ENCODE measurements at places on chromosomes 3 and 15.

DNA sequence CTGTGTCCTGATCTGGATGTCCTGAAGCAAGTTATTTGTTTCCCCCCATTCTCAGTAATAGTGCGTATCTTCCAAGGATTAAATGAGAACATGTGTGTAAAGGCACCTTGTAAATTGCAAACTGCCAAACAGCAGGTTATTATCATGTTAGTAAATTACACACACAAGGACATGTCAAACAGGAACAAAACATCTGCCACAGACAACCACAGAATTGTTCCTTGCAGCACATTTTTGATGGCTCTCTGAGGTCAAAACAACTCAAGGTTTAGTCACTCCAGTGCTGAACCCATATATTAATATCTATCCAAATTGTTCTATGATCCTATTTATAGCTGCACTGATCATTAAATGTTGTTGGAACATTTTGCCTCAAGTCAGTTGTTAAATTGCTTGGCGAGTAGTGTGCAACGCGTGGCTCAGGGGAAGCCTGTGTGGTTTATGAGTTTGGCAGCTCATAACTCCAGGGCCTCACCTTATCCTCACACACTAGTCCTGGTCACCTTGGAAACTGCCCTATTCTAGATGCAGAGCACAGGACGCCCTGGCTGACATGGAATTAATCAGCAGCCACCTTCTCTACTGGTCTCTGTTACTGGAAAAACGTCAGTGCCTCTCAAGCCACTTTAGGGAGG is 46.3 kb upstream of the CDV3 start:
- DNase-seq: no peak

- no peak for DNase-seq
These were observed 645.8 kb downstream of the GRM7 start for GRCh38 chr3:7506606-7507180.

GRCh38 chr3:183339461-183340086 is 86.5 kb downstream of the B3GNT5 start:
- DNase-seq: no peak

- DNase-seq: no peak
These were observed 62.8 kb upstream of the C3orf80 start for GRCh38 chr3:160162440-160162839.

- no peak for DNase-seq
These were observed 37.0 kb upstream of the PIK3R4 start for GRCh38 chr3:130783629-130784028.

DNA sequence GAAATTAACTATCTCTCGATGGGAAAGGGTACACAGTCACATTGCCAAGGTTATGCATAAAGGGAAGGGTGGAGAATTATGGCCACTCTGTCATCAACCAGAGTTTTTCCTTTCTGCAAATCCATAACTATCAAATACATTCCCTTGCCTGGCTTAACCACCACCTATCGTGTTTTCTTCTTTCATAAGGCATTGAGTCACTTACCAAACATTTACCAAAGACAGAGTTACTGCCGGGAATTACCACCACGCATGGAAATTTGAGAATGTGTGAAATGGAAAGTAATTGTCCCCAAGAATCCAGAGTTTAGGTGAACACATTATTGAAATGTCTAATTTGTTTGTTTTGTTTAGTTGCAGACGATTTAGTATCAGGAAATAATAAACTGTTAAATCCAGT is 134.3 kb upstream of the LRRN1 start:
- DNase-seq: no peak

Measured in RKO (cell line).